ENCODE measurements at places on chromosomes 6 and 20.

DNA sequence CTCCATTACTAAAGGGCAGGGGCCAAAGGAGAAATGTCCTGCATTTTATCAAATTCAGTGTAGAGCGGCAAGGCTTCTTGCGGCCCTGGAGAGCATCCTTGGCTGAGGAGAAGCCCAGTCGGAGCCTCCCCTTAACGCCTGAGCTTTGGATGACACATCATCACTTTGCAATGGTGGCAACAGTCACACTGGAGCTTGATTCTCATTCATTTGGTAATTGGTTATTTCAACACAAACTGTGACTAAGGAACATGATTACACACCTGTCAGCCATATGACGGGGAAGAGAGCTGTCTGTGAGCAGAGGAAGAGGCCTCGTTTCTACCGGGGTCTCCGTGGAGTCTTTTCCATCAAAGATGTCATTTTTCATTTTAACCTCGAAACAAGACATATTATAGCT is 81.4 kb downstream of the SOBP start:
- DNase-seq, result no peak
- no peaks in the 10 kb centered on the region for H3K27me3 ChIP-seq
- H3K27ac ChIP-seq, result no peak overlapping the region

DNA sequence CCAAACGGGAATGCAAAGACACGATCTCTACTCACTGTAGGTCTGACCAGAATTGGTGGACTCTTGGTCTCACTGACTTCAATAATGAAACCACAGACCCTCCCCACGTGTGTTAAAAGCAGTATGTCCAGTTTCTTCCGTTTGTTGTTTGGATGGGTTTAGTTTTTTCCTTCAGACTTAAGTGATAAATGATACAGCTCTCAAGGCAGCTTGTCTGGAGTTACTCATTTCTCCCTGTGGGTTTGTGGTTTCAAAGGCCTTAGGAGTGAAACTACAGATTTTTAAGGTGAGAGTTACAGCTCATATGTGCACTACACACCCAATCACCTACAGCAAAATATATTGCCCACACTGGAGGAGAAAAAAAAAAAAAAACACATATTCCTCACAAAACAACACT is 86.7 kb upstream of the STMND1 start:
- no peak overlapping the region for H3K4me3 ChIP-seq
- H3K4me1 ChIP-seq, result peaks cover 19% of the 10 kb centered on the region
- peak; percentile 3 for DNase-seq
- no peaks in the 10 kb centered on the region for H3K27me3 ChIP-seq
- no peaks in the 10 kb centered on the region for H3K36me3 ChIP-seq

DNA sequence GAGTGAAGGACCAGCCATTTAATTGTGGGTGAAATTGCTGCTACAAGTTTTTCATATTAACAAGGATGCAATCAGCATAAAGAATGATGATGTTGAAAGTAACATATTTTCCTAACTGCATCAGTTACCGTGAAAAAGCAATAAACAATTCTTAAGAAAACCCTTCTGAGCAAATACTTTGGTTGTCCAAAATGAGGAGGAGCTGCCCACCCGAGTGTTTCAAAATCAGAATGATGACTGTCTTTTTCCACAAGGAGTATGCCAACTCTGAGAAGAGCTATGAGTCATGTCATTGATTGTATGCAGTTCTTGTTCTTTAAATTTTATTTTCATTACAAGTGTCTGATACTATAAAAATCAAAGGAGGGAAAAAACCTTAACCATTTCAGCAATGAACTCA is 470.5 kb downstream of the COL12A1 start:
- H3K27ac ChIP-seq, result peak overlapping the region; percentile 56
- DNase-seq, result no peak
- H3K36me3 ChIP-seq, result no peaks in the 10 kb centered on the region

DNA sequence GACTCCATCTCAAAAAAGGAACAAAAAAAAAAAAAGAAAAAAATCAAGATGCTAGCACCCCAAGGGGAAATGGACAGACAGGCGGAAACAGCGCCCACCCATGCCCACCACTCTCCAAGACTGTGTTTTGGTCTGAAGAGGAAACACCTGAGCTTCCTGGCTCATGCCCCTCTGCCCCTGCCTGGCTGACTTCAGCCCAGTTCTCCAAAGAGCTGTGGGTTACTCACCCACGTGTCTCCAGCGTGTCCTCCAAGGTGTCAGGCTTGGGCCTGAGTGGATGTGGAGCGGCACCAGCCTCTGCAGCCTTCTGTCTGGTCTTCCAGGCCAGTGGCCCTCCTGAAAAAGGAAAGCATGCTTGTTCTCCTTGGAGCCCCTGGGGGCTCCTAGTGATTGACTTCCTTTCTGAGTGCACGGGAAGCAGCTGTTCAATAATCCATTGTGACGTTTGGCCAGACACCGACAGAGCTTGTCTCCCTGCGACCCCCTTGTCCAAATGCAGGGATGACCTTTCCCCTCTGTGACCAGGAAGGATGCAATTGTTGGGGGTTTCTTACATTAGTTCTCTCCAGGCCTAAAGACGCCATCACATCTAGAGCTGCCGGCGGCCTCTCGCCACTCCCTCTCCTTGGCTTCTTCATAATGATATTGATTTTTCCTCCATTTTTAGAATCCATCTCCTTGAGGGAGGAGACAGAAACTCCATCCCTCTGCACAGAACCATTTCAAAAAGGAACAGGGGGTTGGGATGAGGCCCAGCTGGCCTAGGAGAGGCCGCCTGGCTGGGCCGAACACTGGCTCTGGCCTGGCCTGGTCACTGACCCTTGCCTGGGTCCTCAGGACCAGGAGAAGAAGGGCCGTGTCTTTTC is 58.4 kb downstream of the ADNP start:
- DNase-seq, result no peak
- no peaks in the 10 kb centered on the region for H3K27me3 ChIP-seq
- no peak overlapping the region for H3K27ac ChIP-seq
- H3K4me3 ChIP-seq, result no peak overlapping the region
- H3K36me3 ChIP-seq, result no peaks in the 10 kb centered on the region
- H3K4me1 ChIP-seq, result no peaks in the 10 kb centered on the region

- H3K36me3 ChIP-seq, result no peaks in the 10 kb centered on the region
- no peak overlapping the region for H3K4me3 ChIP-seq
- H3K4me1 ChIP-seq, result peaks cover 6% of the 10 kb centered on the region
- DNase-seq, result no peak
These were observed 23.9 kb downstream of the NOL4L start for GRCh38 chr20:32560989-32561830.

DNA sequence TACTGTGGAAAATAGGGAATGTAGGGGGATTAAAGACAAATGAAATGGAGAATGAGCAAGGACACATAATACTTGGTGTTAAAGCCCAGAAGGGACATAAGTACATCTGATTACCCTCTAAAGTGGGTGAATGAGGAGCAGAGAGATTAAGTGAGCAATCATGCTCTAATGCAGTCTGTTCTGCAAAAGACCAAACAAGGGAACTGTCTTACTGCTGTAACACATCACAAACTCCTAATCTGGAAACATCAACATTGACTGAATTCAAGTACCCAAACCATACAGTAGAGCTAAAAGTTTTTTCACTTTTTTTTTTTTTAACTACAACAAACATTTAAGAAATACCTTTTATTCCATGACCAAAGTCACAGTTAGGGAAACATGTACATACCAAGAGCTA is 19.3 kb upstream of the SLC17A4 start:
- no peaks in the 10 kb centered on the region for H3K36me3 ChIP-seq
- no peak overlapping the region for H3K4me3 ChIP-seq
- H3K27ac ChIP-seq, result no peak overlapping the region
- H3K27me3 ChIP-seq, result no peaks in the 10 kb centered on the region

DNA sequence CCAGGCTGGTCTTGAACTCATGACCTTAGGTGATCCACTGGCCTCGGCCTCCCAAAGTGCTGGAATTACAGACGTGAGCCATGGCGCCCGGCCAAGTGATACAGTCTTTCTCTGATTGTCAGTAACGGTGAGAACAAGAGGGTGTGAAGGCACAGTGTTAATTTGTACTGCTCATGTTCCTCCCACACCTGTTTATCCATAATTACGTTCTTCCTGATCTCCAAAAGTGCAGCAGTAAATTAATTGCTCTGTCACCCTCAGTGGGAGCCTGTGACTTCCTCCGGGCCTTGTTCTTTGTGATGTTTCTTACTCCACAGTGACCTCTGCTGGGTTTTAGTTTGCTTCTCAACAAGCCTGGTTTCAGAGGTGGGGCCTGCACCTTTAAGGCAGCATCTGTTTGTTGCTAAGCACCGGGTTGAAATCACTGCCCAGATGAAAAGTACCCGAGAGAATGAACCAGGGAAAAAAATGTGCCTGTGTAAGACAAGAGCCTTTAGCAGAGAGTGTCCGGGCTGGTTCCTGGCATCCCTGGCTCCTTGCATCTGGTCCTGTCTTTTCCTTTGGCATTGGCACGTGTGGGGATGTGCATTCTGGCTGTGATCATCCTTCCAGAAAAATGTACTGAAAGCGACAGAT is 89.1 kb upstream of the CLDN20 start:
- no peaks in the 10 kb centered on the region for H3K36me3 ChIP-seq
- no peak for DNase-seq
- no peaks in the 10 kb centered on the region for H3K27me3 ChIP-seq
- H3K4me3 ChIP-seq, result no peak overlapping the region

- no peak overlapping the region for H3K27ac ChIP-seq
- H3K4me3 ChIP-seq, result no peak overlapping the region
- no peaks in the 10 kb centered on the region for H3K27me3 ChIP-seq
- DNase-seq, result no peak
- H3K4me1 ChIP-seq, result no peaks in the 10 kb centered on the region
- no peaks in the 10 kb centered on the region for H3K36me3 ChIP-seq
These were observed 2.2 kb downstream of the C20orf173 start for GRCh38 chr20:35527122-35527769.

GRCh38 chr6:5338177-5338960 is 77.1 kb downstream of the FARS2 start:
- H3K36me3 ChIP-seq, result no peaks in the 10 kb centered on the region
- H3K27ac ChIP-seq, result no peak overlapping the region
- H3K4me3 ChIP-seq, result no peak overlapping the region
- DNase-seq, result no peak

DNA sequence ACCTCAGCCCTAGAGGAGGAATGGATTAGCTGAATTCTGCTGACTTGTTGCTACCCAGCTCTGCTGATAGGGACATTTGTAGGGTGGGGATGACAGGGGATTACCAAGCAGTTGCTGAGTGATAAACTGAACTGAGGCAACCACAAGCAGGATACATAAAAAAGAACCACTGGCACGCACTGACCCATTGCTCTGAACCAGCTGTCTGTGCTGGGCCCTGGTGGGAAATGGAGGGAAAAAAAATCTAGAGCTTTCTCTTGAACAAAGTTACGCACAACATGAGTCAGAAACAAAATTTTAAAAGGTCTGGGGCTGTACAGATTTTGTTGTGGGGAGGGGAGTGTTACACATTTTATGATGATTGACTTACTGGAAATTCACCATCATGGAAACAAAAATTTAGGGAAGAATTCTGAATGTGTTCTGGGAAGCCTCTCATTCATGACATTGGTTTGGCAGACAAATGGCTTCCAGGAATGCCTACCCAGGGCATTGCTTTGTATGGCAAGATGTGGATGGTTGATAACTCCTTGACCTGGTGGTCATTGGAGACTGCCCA is 37.7 kb downstream of the FOXO3 start:
- H3K27me3 ChIP-seq, result no peaks in the 10 kb centered on the region
- peaks cover 88% of the 10 kb centered on the region for H3K4me1 ChIP-seq
- no peaks in the 10 kb centered on the region for H3K36me3 ChIP-seq
- DNase-seq, result no peak
- no peak overlapping the region for H3K4me3 ChIP-seq

DNA sequence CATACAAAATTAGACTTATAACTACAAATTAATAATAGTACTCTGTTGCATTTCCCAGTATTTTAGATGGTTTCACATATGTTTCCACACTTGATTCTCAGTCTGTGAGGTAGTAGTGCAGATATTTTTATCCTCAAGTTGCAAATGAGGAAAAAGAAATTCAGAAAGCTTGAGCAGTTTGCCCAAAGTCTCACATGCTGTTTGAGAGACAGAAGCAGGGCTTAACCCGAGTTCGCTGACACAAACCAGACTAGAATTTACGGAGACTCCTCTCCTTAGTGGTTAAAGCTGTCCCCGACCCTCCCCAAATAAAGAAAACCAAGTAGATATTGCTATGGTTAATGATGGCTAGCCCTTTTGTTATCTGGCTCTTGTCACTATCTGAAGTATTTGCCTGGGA is 126.2 kb downstream of the TIAM2 start:
- H3K4me1 ChIP-seq, result peaks cover 13% of the 10 kb centered on the region
- no peaks in the 10 kb centered on the region for H3K36me3 ChIP-seq
- DNase-seq, result no peak
- H3K4me3 ChIP-seq, result peak overlapping the region; percentile 25
- H3K27ac ChIP-seq, result peak overlapping the region; percentile 41

- H3K4me1 ChIP-seq, result no peaks in the 10 kb centered on the region
- H3K27me3 ChIP-seq, result no peaks in the 10 kb centered on the region
- H3K36me3 ChIP-seq, result no peaks in the 10 kb centered on the region
These were observed 190.3 kb downstream of the LINC00237 start for GRCh38 chr20:20915844-20916243.

DNA sequence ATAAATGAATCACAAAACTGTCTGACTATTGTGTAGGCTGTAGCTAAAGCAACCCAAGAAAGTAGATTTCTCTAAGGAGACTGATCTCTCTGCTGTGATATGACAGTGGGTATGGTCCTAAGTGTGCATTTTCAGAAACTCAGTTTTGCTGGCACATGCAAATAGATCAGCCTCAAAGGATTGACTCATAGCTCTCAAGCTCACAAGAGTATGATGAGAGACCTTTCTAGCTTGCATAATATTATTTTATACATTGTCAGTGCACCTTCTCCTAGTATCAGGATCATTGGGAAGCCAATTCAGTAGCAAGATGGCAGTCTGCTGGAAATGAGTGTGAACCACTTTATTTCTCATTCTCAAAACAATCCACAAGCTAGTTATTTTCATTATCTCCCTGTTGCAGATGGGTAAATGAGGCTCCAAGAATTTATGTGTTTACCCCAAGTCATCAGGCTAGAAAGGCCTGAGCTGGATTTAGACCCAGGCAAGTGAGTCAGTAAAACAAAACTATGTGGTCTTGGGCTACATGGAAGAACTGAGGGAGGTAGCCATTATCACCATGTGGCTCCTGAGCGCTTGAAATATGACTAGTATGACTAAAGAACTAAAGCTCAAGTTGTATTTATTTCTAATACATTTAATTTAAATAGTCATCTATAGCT is 27.9 kb upstream of the PLCB4 start:
- no peak for DNase-seq
- no peak overlapping the region for H3K4me3 ChIP-seq
- H3K27me3 ChIP-seq, result no peaks in the 10 kb centered on the region
- no peaks in the 10 kb centered on the region for H3K36me3 ChIP-seq
- H3K4me1 ChIP-seq, result no peaks in the 10 kb centered on the region

GRCh38 chr6:131918650-131919355 is 32.4 kb downstream of the CCN2 start:
- no peaks in the 10 kb centered on the region for H3K27me3 ChIP-seq
- H3K4me3 ChIP-seq, result no peak overlapping the region
- no peaks in the 10 kb centered on the region for H3K36me3 ChIP-seq
- H3K4me1 ChIP-seq, result no peaks in the 10 kb centered on the region
- H3K27ac ChIP-seq, result no peak overlapping the region

- no peak for DNase-seq
- H3K36me3 ChIP-seq, result no peaks in the 10 kb centered on the region
- H3K27me3 ChIP-seq, result no peaks in the 10 kb centered on the region
- H3K4me1 ChIP-seq, result no peaks in the 10 kb centered on the region
- peak overlapping the region; percentile 23 for H3K27ac ChIP-seq
These were observed 165.8 kb upstream of the CITED2 start for GRCh38 chr6:139540276-139540675.

- DNase-seq, result peak; percentile 93
- H3K4me1 ChIP-seq, result peaks cover 40% of the 10 kb centered on the region
- peaks cover 14% of the 10 kb centered on the region for H3K36me3 ChIP-seq
- no peaks in the 10 kb centered on the region for H3K27me3 ChIP-seq
These were observed 806 bp downstream of the LEMD2 start for GRCh38 chr6:33787954-33788693.

Measured in esophagus muscularis mucosa (tissue), 4 donors.